ENCODE measurements at places on chromosomes 3 and 15.
A peak's percentile ranks its signal among the peaks of the same experiment; 100 is the strongest.

GRCh38 chr15:41996921-41997592, 23.8 kb downstream of the PLA2G4E start:
- no peak for DNase-seq

DNA sequence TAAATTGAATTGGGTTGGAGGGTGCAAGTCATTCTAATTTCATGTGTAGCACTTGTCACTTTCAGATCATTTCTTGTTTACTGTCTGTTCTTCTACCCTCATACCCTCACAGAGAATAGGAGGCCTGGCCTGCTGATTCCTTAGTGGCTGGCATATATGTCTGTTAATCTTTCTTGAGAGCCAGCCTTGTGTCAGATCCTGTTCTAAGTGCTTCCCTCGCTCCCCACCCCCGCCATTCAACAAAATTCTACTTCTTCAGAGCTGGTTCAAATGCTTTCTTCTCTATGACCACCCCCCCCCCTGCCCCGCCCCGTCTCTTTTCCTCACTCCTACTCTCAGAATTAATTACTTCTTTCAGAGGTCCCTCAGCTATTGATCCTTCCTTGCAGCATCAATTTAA, 1.5 kb upstream of the U2SURP start:
- no peak for DNase-seq

- no peak for DNase-seq
These were observed 35.0 kb downstream of the RFX7 start for GRCh38 chr15:56208641-56209155.

GRCh38 chr15:78076231-78077052, 1.1 kb downstream of the TBC1D2B start:
- DNase-seq: no peak

- peak; percentile 78 for DNase-seq
These were observed 8.4 kb downstream of the UPK1B start for GRCh38 chr3:119181765-119182164.

DNA sequence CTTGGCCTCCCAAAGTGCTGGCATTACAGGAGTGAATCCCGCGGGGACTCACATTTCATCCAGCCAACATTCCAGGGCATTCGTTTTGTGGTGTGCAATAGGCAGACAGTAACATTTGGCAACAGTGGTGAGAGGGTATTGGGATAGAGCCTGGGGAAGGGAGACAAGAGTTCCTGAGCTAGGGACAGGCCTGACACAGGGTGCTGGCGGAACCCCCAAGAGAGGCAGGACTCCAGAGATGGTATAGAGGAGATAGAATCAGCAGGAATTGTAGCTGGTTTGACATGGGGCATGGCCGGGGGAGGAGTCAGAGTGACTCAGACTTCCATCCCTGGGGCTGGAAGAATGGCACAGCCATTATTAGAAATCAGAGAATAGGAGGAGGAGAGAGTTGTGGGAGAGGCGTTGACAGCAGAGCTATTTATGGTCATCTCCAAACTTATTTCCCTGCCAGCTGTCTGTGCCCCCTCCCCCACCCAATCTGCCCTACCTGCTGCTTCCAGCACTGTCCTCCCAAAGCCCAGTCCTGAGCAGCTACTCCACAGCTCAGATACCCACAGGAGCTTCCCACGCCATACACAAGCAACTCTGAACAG, 4.4 kb upstream of the IDH2 start:
- DNase-seq: peak; percentile 71

DNA sequence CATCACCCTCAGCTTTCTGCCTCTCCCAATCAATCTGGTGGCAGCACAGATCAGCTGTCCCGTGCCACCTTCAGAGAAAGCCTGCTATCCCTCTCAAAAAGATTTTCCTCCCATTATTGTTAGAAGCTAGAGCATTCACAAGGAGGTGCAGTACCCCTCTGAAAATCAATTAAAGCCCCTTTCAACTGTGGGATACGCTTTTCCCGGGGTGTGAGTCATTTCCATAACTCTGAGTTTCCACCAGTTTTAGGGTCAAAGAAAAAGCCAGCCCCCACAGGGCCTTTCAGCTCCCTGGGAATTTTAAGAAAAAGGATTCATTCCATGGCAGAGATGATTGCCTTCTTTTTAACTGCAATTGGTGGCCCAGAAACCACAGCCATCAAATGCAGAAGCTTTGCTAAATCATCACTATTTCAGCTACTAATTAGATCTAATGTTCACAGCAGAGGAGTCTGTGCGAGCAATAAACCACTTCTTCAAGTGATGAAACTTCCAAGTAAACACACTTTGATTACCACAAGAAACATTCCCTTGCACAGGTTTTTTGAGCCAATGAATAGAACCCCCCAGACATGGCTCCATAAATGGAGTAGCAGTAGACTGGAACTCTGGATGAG, 270.0 kb upstream of the TPRG1 start:
- DNase-seq: no peak

DNA sequence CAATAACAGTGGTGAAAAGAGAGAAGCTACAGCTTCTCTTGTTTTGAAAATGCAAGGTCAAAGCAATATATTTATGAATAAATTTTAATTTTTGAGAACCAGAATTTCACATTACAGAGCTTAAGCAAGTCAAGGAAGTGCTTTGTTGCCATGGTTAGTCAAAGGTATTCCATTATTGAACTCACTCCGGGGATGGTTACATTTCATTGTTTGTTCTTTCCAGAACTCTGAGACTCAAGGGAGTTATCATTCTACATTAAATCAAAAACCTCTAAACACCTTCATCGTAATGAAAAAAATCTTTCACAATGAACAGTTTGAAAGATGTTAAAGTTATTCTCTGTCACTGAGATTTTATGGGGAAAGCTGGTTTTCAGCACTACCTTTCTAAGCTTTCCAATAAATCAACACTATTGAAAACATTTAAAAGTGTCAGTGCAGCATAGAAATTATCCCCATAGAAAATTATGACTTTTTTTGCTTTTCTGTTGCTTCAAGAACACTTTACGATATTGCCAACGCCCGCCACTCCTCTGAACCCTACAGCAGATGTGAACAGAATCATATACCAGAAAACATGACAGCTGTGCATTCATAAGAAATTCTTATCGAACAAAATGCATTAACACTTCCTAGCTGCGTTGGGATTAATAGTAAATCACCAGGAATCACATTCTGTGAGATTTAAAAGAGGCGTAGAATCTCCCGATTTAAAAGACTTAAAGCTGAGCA, 83.0 kb downstream of the OTOL1 start:
- DNase-seq: no peak

- DNase-seq: no peak
These were observed 45.6 kb upstream of the FAH start for GRCh38 chr15:80107204-80107603.

GRCh38 chr3:126530171-126531050, 6.5 kb downstream of the CHST13 start:
- no peak for DNase-seq

DNA sequence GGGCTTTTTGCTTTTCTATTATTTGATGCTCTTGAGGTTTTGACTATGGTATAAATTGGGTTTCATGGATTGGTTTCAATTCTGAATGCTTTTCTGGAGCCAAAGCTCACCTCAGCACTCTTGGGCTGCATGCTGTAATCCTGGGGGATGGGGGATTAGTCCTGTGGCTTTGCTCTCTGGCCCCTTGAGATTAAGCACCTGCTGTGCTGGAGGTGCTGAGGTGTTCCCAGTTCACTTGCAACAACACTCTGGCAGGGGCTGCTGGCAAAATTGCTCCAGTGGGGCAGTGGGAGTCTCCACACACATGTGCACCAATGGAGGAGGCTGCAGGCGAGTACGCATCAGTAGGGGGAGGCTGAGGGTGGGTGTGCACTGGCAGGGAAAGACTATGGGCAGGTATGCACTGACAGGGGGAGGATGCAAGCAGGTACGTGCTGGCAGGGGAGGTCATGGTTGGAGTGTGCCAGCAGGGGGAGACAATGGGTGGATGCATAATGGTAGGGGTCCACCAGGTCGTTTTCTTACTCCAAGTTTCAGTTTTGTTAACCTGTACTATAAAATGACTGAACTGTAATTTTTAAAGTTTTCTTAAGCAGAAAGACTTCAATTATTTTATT, 489.2 kb downstream of the FGF12 start:
- no peak for DNase-seq

GRCh38 chr3:181929501-181929900, 217.8 kb downstream of the SOX2 start:
- DNase-seq: no peak

GRCh38 chr3:71520161-71521020, 63.1 kb downstream of the FOXP1 start:
- DNase-seq: no peak

- peak; percentile 70 for DNase-seq
These were observed 369.4 kb downstream of the MAGI1 start for GRCh38 chr3:65669163-65669875.

DNA sequence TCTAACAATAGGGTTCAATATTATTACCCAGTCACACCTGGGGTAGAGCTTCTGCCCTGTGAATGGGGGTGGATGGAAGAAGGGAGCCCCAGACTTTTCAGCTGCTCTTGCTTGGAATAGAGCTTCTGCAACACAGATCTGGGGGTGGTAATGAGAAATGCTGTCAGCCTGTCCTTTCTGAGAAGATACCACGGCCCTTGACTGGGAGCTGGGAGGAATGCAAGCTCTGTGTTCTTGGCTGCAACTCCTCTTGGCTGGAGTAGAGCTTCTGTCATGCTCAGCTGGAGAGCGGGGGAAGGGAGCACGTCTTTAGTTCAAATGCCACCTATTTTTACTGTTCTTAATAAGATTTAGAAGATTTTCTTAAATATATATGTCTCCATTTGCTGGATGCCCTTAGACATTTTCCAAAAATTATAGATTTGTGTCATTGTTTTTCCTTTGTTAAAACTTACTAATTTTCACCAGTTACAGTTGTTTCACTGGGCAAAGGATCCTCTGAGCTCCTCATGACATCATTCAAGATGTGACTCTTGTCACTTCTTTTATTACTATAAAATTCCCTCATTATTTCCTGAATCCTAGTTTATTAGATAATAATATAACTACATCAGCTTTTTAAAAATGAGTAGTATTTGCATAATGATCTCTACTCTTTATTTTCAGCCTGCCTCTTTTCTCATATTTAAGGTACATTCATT, 180.0 kb upstream of the TGFBR2 start:
- DNase-seq: no peak

GRCh38 chr15:70112074-70112395, 14.3 kb upstream of the TLE3 start:
- DNase-seq: no peak

- DNase-seq: no peak
These were observed 57.9 kb downstream of the ADCY5 start for GRCh38 chr3:123390865-123391600.

DNA sequence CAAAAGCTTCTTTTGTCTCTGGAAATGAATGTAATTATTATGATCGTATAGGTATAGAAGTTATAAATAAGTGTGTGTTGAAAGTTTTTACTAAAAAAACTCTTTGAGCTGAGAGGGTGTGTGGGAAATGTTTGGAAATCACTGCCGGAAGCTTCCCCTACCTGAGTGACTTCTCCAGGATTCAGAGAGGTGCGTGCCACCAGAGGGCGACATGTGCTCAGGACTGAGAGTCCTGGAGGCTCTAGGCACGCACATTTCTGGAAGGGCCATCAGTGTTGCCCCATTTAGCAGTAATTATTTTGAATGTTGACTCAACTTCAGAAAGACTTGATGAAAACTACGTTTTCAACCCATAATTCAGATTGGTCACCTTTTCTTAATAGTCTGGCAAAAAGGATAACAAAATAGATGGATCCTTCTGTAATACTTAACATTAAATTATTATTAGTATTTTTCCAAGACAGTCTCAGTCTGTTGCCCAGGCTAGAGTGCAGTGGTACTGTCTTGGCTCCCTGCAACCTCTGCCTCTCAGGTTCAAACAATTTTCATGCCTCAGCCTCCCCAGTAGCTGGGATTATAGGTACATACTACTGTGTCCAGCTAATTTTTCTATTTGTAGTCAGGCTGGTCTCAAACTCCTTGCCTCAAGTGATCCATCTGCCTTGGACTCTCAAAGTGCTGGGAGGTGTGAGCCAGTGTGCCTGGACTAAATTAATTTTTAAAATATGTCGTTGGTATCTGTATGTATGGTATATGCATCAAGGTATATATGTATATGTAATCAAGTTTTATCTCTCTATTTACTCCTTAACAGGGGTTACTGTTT, 34.5 kb downstream of the GPR171 start:
- peak; percentile 57 for DNase-seq

DNA sequence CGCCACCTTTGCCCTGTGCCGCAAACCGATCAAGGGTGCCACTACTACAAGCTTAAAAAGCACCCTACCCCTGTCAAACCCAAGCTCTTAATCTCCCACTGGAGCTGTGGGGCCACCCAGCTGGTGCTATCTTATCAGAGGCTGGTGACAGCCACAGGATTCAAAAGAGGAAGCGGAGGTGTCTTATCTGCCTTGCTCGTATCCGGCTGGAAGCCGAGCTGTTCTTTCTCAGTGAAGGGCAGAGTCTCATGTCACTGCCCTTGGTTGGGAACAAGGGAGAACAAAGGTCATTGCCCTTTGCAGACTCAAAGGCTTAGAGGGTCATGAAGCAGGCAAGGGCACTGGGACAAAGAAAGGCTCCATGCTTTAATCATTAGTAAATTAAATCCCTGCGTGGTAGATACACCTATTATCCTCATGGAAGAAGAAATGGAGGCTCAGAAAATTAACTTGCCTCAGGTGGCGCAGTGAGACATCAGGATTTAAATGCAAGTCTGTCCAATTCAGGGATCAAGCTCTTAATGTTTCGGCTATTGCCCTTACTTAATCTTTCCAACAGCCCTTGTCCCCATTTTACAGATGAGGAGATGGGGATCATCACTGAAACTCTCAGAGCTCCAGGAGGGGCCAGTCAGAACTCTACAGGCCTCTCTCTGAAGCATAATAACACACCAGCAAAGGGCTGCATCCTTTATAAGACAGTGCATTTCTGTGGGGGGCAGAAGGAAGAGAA, 360.0 kb upstream of the PROK2 start:
- DNase-seq: no peak

GRCh38 chr3:49806850-49807249, 3.8 kb downstream of the INKA1 start:
- DNase-seq: no peak

- no peak for DNase-seq
These were observed 697.6 kb upstream of the ALCAM start for GRCh38 chr3:104669083-104669482.

DNA sequence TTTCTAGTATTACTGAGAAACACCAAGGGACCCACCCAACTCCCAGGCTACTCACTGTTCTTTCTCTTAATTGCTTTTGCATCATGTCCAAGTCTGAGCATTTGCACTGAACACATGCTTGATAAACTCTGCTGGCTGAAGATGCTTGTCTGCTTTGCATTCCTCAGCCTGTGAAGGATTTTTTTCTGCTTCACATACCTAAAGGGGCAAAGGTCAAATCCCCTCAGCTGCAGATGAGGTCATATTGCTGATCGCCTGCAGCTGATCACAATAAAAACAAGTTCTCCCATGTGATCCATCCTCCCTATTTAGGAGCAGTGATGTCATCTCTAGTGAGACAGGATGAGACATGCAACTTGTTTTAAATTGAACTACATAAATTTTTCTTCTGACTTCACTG, 84.6 kb upstream of the DCBLD2 start:
- peak; percentile 95 for DNase-seq

GRCh38 chr3:156207802-156208685, 87.7 kb downstream of the KCNAB1 start:
- DNase-seq: peak; percentile 12
